ENCODE measurements at places on chromosomes 13 and 19. TPM values are rescaled to one million over a fixed set of nuclear protein-coding genes. Genes with fewer than 3 reads are reported as not detected.

Gene NCR1
- 253 TPM for total RNA-seq

Gene NCAN
- total RNA-seq: not detected

Gene GPR42
- 0.56 TPM for total RNA-seq

DNA sequence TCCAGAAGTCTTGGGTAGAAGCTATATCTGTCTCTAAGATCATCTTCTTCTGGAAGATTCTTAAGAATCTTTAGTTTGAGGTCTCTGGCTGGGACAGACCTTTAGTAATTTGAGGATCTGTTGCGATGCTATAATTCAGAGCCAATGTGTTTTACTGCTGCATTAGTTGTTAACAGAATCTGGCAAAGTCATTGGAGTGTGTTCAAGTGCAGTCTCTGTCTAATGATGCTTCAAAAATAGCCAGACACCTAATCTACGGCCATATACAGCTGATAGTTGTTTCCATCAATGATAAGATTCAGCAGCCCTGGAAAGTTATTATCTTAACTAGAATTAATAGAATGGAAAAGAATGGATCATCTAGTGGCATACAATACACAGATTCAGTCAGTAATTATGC is 72.6 kb downstream of the CDK8 start:
- DNase-seq: no peak

DNA sequence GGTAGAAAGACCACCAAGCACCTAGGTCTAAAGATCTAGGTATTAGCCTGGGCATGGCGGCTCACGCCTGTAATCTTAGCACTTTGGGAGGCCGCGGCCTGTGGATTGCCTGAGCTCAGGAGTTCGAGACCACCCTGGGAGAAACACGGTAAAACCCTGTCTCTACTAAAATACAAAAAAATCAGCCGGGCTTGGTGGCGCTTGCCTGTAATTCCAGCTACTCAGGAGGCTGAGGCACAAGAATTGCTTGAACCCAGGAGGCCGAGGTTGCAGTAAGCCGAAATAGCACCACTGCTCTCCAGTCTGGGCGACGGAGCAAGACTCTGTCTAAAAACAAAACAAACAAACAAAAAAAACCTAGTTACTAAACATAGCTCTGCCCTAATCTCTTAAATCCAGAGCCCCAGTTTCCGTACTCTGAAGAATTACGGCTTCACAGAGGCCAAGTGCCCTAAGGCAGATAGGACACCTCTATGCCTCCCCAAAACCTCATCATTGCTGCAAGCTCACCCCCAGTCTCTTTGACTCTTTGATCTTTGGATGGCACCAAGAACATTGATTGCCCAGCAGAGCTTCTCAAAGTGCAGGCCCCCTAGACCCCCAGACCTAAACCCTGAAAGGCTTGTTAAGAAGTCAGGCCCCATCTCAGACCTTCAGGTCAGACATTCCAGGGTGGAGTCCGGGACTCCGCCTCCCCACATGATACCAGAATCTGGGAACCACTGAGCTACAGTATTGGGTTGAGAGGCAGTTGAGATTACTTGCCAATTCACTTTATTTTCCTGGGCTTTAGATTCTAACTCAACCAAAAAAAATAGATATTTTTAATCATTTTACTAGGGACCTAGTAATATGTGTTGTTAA is 2.8 kb downstream of the COL4A2 start:
- DNase-seq: no peak

- no peak for DNase-seq
These were observed 322.8 kb upstream of the EDNRB start for GRCh38 chr13:78241278-78241919.

GRCh38 chr13:114236227-114236626 is 1.5 kb downstream of the CDC16 start:
- DNase-seq: no peak

DNA sequence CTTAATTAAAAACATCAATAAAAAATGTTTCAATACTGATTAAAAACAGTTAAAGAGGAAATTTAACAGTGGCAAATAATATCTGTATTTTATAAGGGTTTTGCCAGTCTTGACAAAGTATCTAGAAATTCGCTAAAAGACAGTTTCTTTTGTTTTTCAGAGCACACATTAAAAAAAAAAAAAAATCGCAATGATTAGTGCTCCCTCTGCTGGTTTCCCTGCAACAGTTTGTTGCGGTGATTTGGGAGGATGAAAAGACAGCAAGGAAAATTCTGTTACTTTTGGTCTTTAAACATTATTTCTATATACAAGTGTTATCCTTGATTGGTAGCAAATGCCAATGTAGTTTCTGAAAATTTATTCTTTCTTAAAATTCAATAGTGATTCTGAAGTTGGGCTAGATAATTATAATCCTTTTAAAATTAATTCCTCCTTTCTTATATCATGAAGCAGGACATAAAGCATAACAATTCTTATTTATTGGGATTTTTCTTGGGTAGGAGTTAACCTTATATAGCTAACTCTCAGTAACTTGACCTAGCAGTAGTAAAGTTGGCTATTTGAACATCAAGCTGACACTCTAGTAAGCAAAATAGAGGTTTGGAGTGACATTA is 23.1 kb upstream of the SPRY2 start:
- no peak for DNase-seq

DNA sequence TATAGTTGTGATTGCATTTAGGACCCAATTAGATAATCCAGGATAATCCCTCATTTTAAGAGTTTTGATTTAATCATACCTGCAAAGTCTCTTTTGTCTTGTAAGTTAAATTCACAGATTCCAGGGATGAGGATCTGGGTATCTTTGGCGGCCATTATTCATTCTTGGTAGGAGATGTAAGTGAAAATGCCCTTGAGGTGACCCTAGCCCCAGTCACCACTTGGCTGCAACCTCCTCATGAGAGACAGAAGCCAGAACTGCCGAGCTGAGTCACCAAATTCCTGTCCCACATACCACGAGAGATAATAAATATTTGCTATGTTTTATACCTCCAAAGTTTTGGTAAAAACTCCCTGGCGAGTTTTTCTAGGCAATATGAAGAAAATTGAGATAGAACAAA is 389.4 kb downstream of the RFC3 start:
- no peak for DNase-seq

Measured in natural killer cell treated with Interleukin-12 subunit alpha and Interleukin-12 subunit beta and Interleukin-15 and Interleukin-18, amount 100 ng/mL, for 72 hours (primary cell).